ENCODE measurements at places on chromosomes 3 and 15. TPM values are rescaled to one million over a fixed set of nuclear protein-coding genes. Genes with fewer than 3 reads are reported as not detected.

DNA sequence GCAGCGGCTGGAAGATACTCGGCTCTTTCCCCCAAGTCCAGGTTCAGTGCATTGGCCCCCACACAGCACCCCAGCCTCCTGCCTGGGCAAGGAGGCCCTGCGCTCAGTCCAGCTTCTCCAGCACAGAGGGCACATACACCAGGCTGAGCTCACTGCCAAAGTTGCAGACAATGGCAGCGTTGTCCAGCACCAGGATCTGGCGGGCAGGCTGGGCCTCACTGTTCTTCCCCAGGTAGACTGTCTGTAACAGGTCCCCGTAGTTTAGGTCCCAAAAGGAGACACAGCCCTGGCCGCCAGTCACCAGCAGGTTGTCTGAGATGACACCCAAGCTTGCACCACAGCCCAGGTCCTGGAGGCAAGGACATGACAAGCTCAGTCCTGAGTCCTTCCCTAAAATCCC, 32.9 kb downstream of the PTPN23 start:
- no peak for DNase-seq

- DNase-seq, result no peak
These were observed 20.9 kb downstream of the RAF1 start for GRCh38 chr3:12643010-12643380.

Gene CCPG1
- total RNA-seq, result 116 TPM

- no peak for DNase-seq
These were observed 9.2 kb upstream of the STT3B start for GRCh38 chr3:31523543-31523942.

DNA sequence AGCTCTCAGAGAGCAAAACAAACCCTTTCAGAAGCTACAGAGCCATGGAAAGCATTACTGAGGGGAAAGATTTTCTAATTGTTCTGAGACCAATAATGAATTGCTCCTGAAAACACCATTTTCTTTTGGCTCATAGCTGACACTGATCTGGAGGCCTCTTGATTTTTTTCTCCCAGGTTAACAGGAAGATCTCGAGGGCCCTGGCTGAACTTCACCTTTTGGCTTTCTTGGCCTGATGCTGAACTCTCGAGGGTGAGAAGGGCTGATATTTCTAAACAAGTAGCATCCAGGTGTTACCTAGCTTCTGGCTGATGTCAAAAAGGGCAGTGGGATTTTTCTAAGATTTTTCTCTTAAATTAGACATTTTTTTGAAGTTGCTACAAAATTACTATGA, 19.9 kb upstream of the NFKBIZ start:
- no peak for DNase-seq

- DNase-seq, result no peak
These were observed 181.2 kb upstream of the TTC14 start for GRCh38 chr3:180420804-180421203.

Gene LSMEM2
- not detected for total RNA-seq

Gene KBTBD13
- total RNA-seq, result 0.63 TPM

DNA sequence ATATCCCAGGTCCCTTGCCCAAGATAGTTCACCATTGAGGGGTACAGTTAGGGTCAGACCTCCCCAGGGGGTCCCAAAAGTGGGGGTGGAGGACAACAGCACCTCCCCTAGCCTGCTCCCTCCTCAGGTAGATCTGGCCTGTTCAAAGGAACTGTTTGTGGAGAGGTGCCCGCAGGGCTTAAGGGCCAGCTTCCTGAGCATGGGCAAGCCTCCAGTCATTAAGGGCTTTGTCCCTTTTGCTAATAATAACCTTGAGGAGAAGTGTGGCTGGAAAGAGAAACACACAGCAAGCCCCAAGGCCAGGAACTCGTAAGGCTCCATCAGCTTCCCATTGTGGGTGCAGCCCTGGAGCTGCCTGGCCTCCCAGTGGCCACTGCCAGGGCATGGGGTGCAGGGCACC, 47.4 kb downstream of the ISG20 start:
- no peak for DNase-seq

DNA sequence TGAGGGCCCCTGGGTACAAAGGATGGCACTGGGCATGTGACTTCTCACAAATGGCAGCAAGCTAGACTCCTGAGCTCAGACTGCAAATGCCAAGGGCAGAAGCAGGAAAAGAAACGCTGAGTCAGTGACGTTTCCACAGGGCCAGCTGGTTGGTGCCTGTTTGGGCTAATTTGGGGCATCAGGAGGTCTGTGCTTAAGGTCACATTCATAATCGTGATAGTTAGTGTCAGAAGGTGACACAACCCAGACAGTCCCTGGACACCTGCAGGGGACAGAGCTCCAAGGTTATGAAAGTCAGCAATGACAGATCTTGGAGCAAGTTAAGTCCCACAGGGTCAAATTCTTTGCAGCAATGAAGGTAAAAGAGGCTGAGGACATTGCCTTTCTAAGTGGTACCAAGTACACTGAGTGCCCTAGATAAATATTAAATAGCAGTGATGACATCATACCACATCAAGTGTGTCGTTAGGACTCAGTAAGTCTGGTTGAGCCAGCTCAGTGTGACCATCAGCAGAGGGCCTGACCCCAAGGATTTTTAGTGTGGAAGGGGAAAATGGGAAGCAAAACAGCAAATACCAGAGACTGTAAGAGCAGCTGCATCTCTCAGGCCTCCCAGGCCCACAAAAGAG, 556.9 kb upstream of the CFAP20DC start:
- no peak for DNase-seq

Data from thoracic aorta (tissue), 2 donors.